Adrenal gland (tissue), 19 donors: ENCODE measurements at places on chromosomes 7 and 10. TPM values are rescaled to one million over a fixed set of nuclear protein-coding genes. Genes with fewer than 3 reads are reported as not detected.
A peak's percentile ranks its signal among the peaks of the same experiment; 100 is the strongest.

ZNF503 gene
- polyA plus RNA-seq: 40.7 TPM

KCNH2 gene
- polyA plus RNA-seq: 18.7 TPM

TMEM236 gene
- polyA plus RNA-seq: 0.24 TPM

CACNA2D1 gene
- polyA plus RNA-seq: 10.5 TPM

VWDE gene
- 1.4 TPM for polyA plus RNA-seq

KCNMA1 gene
- 11.7 TPM for polyA plus RNA-seq

CYP3A4 gene
- polyA plus RNA-seq: 0.57 TPM

DNA sequence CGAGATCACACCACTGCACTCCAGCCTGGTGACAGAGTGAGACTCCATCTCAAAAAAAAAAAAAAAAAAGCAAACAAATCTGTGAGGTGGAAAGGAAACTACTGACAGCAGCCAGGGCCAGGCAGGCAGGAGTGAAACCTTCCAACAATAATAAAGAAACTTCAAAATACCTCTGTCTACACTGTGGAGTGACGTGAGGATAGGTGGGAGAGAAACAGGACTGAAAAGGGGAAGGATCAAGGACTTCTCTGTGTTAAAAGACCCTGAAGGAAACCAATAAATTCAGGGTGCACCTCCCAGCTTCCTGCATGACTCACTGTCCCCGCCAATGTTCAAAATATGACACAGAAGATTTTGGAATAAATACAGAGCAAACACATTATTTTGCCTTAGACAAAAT is 82.9 kb downstream of the KIAA1549 start:
- DNase-seq: no peak

DNA sequence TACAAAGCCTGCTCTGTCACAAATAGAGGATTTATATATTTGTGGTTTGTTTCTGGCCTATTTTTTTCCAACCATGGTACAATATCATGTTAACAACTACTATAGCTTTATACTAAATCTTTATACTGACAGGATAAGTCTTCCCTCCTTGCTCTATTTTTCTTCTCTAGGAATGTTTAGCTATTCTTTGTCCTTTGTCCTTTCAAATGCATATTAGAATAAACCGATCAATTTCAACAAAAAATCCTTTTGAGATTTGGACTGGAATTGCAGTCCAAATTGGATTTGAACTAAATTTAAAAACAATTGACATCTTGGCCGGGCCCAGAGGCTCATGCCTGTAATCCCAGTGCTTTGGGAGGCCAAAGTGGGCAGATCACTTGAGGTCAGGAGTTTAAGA is 39.2 kb upstream of the CTTNBP2 start:
- DNase-seq: no peak

DNA sequence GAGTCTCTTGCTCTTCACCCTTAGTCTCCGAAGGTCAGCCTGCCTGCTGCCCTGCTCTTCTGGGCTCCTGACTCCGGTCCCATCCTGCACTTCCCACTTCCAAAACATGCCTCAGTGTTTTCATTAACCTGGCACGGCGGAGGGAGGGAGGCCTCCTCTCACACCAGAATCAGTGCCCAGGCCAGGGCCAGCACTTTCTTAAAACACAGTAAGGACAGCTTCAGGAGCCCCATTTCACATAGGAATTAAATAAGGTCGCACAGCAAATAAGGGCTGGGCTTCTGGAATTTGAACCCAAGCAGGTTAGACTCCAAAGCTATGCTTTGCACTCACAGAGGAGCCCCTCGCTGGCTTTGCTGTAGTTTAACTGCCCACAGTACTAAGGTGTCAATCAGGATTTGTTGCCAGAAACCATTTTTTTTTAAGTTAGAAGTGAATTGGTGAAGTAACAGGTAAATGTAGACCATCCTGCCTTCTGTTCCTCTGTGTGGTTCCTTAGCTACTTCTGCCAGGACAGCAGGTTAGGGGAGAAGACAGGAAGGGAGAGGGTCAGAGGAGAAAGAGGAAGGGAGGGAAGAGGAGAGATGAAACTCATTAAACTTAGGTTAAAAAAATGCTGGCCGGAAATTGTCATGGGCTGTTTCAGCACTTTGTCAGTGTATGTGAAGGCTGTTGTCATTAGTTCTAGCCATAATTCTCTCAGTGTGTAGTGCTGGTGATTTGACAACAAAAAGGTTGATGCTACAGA is 1.1 kb downstream of the RASSF4 start:
- no peak for DNase-seq

DNA sequence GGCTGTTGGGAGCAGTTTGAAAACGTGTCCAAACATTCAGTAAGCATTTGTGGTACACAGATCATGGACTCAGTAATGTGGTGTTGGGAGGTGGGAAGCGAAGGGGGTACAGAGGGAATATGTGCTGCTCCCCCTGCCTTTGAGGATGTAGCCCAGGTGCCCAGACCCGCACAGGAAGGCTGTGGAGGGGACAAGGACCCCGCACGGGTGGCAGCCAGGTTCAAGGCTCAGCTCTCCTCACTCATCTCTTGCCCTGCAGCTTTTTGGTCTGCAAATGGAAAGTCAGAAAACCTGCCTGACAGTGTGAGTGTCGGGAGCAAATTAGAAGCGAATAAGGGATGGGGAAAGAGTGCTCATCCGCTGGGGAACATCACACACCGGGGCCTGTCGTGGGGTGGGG is 27.3 kb upstream of the EN2 start:
- no peak for DNase-seq

- DNase-seq: peak; percentile 48
These were observed 174.2 kb downstream of the PTN start for GRCh38 chr7:137169282-137169698.

- DNase-seq: no peak
These were observed 39.2 kb upstream of the PSMG3 start for GRCh38 chr7:1609023-1609422.

DNA sequence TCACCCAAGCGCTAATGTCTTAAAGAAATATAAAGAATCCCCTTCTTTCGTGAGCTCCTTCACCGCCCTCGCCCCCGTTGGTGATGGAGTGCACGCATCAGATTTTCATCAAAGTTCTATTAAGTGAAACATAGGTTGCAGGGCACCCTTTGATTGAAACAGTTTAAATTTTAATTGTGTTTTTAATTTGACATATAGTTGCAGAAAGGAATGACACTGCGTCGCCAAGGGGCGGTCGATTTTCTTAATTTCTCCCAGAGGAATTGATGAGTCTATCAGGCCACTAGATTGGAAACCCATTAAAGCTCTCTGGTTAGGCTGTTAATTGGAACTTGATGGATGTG is 4.1 kb upstream of the HMX2 start:
- DNase-seq: no peak

DNA sequence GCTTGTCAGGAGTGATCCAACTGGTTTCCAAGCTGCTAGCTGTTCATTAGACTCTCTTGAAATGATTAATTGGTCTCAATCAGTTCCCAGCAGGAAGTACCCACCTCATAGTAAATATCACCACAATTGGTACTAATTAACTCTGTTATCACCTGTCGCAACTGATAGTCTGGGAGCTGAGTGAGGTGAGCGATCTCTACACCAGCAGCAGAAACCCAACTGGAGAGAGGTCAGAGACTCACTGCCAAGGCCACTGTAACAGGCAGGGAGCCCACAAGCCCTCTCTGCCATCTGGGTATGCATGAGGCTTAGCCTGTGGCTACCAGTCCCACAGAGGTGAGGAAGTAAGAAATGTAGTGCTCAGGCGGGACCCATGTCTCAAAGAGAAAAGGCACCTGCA is 245.5 kb downstream of the DYNC1I1 start:
- DNase-seq: no peak

DNA sequence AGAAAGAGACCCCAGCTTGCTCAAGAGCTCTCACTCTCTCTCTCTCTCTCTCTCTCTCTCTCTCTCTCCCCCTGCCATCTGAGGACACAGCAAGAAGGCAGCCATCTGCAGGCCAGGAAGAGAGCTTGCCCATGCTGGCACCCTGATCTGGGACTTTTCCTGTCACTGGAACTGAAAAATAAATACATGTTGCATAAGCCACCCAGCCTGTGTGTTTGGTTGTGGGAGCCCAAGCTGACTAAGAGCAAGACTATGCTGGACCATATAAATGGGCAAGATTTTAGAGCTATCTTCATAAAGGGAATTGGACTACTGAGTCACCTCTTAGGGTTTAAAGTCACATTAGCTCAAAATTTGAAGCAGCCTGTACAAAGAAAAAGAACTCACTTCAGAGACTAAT is 98.6 kb downstream of the SLC16A9 start:
- no peak for DNase-seq

GRCh38 chr10:74238031-74238431 is 87.0 kb downstream of the ADK start:
- DNase-seq: no peak

GRCh38 chr10:124219062-124219461 is 125.7 kb upstream of the CHST15 start:
- DNase-seq: no peak

GRCh38 chr7:82284936-82285519 is 158.5 kb downstream of the CACNA2D1 start:
- no peak for DNase-seq

DNA sequence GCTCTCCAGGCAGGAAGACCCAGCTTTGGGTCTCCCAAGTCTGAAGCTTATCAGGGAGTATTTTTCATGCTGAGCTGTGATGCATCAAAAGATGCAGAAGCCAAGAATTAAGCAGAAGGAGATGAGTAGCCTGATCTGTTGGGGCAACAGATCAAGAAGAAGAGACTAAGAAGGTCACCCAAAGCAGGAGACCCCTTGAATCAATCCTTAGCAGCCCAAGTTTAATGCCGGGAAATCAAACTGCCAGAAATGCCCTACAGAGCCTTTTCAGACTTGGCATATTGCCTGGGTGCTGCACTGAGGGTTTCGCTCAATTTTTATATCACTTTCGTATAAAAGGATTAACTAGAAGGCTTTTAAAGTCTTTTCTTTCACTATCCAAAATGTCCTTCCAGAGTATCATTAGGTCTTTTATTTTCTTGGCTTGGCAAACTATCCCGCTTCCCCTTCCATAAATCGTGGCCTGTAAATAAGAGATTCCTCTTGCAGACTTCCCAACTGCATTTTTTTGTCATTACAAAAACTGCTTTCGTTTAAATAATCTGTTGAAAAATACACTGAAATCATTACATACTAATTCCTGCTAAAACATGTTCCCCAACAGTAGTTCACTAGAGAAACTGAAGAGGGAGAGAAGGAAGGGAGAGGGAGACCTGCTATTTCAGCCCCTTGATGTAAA is 49.0 kb upstream of the STK17A start:
- DNase-seq: no peak

DNA sequence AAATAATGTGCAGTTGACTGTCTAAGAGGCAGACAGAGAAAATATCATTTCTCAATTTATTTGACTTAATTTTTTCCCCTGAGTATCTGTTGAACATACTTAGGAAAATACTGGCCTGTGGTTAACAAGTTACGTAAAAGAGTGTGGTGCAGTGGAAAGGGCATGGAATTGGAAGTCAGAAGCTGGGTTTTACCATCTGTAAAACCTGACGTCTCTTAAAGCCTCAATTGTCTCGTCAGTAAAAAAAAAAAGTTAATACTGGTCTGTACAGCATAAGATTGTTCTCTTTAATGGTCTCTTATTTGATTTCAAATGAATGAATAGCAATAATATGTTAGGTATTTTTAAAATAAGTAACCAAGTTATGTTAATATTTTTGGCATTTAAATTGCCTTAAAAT is 67.8 kb downstream of the PHTF2 start:
- DNase-seq: no peak

DNA sequence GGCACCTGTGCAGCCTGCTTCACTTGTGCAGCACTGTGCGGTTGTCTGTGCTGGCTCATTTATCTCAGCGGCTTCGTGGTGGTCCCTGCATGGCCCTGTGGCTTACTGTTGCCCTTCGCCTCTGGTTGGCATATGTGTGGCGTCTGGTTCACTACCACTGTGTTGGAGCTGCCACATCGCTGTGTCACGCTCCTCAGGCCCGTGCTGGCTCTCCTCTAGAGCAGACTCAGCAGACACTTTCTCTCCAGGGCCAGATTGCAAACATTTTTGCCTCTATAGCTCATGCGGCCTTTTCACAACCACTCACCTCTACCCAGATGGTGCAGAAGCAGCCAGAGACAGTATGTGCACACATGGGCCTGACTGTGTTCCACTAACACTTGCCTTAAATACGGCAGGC is 37.9 kb downstream of the PPP2R2D start:
- DNase-seq: no peak

GRCh38 chr7:151442776-151443496 is 3.0 kb upstream of the CRYGN start:
- DNase-seq: no peak

- DNase-seq: no peak
These were observed 103.0 kb downstream of the NXPH1 start for GRCh38 chr7:8536431-8536830.

DNA sequence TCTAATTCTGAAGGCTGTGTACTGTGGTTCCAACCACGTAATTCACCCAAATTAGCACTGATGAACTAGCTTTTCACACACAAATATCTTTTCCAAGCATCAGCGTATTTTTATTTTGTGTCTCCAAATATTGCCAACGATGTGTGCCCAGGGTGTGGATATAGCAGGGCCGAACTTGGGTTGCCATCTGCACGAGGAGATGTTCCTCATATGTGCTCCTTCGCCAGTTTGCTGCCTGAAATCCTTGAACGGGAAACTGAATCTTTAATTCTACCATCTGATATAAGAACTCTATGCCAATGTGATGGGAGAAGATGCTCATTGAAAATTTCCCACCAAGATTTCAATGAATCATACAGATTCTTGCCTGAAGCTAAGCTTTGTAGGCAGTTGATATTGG is 121.5 kb upstream of the ZNF438 start:
- no peak for DNase-seq
